Heart left ventricle (tissue), 16 donors: ENCODE measurements at places on chromosomes 16 and 17. TPM values are rescaled to one million over a fixed set of nuclear protein-coding genes. Genes with fewer than 3 reads are reported as not detected.

Gene NPIPB8
- 0.10 TPM for polyA plus RNA-seq

Gene EFNB3
- polyA plus RNA-seq = 0.43 TPM

Gene SPATA22
- 0.23 TPM for polyA plus RNA-seq

Gene KRT9
- polyA plus RNA-seq = not detected

Gene NLGN2
- polyA plus RNA-seq = 3.5 TPM

Gene NOTUM
- polyA plus RNA-seq = 0.80 TPM

Gene KRTAP3-2
- not detected for polyA plus RNA-seq

Gene TPSD1
- not detected for polyA plus RNA-seq

Gene HSF5
- not detected for polyA plus RNA-seq

Gene ZNF286A
- polyA plus RNA-seq = 11.9 TPM

GRCh38 chr16:55203570-55203969 lies 120.4 kb upstream of the IRX6 start:
- DNase-seq = no peak

DNA sequence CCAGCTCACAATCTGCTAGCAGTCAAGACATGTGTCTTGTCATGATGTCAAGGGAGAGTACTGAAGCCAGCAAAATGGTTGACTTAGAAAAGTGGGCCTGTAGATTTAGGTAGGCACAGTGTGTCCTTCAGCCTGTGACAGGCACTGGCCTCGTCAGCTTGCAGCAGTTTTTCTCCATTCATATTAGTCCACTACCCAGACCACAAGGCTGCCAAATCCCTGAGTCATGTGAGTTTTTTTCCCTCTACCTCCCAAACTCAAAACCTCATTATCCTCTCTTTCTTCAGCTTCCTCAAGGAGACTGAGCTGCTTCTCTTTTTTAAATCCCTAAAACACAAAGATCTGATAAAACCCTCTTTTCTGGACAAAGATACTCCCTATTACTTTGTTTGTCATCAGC lies 102.6 kb upstream of the HS3ST3A1 start:
- no peak for DNase-seq

- no peak for DNase-seq
Measured at GRCh38 chr17:47310186-47310733, 13.5 kb upstream of the EFCAB13 start.

- DNase-seq = no peak
Measured at GRCh38 chr16:85861095-85861825, 37.7 kb upstream of the IRF8 start.

DNA sequence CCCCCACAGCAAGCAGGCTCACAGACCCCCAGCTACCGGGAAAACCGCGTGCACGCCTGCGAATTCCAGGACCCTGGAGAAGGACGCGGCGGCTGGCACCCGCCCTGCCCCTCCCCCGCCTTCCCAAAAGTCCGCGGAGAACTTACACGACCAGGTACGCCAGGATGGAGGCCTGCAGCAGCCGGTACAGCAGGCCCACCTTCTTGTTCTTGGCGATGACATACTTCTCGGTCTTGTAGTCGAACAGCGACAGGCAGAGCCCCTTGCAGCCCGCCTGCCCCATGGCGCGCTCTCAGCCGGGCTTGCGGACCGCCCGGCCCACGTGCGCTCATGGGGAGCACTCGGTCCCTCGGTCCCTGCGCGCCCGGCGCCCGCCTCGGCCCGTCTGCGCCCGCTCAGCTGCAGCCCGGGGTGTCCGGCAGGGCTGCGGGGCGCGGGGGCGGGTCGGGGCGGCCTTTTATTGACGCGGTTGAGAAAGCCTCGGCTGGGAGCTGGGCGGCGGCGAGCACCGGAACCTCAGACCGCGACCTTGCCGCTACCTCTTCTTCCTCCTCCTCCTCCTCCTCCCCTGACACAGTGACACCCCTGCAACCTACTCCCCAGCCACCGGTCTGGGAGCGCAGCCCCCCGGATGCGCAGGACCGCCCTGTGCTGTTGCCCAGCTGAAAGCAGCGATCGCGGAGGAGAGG lies at the start of gene P2RX5:
Gene P2RX5 (minus strand): TSS at position 433 of the 689 bp plus-strand sequence. CDS start 150 bp downstream, at position 283.
- no peak for DNase-seq

GRCh38 chr16:11289202-11289601 lies 8.1 kb upstream of the PRM1 start:
- DNase-seq = no peak

DNA sequence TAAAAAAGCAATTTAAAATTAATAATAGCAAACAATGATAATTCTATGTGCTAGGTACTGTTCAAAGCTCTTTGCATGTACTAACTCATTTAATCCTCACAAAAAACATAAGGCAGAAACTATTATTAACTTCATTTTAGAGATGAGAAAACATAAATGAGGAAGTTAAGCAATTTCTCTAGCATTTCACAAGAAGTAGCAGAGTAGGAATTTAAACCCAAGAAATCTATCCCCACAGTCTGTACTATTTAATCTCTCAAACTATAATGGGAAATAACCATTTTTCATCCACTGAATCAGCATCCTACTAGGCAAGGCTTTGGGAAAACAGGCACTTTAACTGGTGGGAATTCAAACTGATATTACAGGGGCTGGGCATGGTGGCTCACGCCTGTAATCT lies 42.2 kb upstream of the INTS2 start:
- no peak for DNase-seq

GRCh38 chr17:77580531-77581270 lies 377.8 kb upstream of the TNRC6C start:
- no peak for DNase-seq

DNA sequence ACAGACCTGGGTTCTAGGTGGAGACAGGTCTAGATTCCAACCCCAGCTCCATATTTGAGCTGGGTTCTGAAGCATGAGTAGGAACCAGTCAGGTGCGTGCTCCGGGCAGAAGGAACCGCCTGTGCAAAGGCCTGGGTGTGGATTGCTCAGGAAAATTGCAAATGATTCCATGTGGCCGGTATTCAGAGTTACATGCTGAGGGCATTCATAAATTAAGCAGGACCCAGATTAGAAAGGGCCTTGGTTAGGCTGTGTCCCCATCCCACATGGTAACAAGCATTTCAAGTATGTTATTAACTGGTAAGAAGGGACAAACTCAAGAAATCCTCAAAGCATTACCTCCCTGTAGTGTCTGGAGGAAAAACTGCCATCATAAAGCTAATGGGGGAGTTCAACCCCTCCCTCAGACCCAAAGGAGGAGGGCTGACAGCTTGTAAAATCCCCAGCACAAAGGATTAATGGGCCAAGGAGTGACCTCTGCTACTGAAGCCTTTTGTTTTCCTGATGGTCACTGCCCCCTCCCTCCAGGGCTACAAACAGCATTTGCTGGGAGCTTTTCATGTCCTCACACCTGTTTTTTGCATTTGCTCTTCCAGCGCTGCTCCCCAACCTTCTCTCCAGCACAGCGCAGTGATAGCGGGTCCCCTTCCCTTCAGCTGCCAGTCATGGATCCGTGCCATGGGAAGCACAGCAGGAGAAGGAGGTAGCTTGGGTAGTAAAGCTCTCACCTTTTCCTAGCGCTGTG lies 218.0 kb downstream of the C16orf95 start:
- DNase-seq = no peak

DNA sequence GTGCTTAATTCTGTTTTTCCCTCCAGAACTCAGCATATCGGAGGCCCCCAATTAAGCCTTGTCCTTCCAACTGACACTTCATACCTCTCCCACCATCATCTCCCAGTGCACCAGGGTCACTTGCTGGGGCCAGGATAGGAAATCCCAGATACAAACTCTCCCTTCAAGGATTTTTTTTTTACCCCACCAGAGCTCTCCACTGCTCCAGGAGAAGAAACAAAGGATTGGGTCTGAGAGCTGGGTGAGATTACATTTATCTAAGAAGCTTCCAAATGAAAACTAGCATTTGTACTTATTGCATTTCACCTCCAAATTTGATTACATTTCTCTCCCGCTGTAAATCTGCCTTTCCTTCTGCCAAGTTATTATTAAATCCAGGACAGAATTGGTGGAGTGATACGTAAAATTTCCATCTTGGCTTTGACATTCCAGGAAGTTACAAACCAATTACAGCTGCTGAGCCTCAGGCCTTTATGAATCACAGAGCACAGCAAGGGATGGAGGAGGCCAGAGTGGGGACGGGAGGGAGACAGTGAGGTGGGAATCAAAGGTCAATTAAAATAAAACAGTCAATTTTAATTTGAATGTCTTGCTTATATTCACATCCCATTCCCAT lies 123.5 kb downstream of the USP31 start:
- no peak for DNase-seq

DNA sequence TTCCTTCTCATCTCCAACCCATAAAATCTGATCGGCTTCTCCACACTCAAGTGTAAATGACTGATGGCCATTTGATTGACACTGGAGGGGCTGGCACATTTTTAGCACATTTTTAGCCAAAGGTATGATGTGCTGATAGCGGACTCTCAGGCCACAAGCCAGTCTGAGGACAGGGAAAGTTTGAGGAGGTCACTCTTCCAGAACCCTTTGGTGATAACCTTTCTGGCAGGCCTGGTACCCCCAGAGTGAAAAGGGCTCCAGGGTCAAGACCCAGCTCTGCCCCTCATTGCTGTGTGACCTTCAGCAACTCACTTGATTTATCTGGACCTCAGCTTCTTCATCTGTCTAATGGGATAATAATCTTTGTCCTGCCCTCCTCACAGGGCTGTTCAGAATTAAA lies 1.7 kb upstream of the NLRC5 start:
- DNase-seq = no peak

GRCh38 chr17:72702998-72703397 lies 389.5 kb downstream of the SLC39A11 start:
- DNase-seq = no peak

DNA sequence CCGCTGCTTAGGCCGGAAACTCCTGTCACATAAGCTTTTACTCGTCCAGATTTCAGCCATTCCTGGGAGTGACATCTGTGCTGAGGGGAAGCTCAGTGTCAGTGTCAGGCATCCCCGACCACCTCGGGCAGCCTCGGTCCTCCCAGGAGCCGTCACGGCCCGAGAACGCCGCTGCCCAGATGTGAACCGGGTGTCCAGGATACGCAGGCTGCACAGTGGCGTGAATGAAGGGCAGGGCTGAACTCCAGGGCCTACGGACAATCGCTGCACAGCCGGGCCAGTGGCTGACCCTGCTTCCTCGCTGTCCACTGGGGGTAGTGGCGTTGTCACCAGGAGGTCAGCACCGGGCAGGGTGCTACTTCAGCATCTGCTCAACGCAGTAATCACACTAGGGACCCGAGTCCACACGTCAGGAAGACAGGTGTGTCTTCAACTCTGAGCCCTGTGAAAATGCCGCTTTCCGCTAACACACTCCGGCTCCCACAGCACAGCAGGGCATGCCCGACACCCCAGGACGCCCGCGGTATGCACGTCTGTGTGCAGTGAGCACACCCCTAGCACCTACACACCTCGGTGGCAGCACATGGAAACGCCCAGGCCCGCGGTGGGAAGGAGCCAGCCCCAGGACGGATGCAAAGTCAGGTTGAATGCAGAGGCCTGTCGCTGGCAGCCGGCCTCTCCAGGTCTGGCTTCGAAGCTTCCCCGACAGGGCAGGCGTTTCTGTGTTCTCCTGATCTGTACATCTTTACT lies 3.1 kb downstream of the LMF1 start:
- no peak for DNase-seq

- no peak for DNase-seq
Measured at GRCh38 chr16:27748868-27749546, 199.1 kb downstream of the KATNIP start.

DNA sequence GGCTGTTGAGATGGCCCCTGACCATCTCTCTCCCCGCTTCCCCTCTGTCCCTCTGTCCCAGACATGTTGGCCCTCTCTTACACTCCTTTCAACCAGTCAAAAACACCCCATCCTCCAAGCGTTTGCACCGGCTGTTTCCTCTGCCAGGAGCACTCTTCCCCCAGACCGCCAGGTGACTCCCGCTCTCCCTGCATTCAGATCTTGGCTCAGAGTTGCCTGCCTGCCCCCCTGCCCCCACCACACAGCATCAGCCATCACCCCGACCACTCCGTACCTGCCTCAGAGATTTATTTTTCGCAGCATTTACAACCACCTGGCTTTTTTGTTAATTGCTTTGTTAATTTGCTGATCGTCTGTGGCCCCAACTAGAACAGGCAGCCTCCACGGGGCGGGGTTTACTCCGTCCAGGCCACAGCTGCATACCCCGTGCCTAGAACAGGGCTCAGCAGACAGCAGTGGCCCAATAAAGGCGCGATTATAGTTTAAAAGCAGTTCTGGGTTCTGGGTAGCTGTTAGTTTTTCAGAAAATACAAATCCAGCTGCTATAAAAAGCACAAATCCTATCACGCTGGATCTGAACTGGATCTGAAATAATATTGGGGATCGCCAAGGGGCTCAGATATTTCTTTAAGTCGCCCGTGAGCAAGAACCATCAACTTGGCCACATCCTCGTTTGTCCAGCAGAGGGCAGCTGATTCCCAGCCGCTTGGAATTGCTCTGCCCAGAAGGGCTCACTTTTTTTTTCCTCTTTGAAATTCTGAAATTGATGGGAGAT lies 173.6 kb downstream of the IRF8 start:
- no peak for DNase-seq

GRCh38 chr17:41076788-41077187 lies 7.2 kb upstream of the KRTAP4-7 start:
- no peak for DNase-seq

DNA sequence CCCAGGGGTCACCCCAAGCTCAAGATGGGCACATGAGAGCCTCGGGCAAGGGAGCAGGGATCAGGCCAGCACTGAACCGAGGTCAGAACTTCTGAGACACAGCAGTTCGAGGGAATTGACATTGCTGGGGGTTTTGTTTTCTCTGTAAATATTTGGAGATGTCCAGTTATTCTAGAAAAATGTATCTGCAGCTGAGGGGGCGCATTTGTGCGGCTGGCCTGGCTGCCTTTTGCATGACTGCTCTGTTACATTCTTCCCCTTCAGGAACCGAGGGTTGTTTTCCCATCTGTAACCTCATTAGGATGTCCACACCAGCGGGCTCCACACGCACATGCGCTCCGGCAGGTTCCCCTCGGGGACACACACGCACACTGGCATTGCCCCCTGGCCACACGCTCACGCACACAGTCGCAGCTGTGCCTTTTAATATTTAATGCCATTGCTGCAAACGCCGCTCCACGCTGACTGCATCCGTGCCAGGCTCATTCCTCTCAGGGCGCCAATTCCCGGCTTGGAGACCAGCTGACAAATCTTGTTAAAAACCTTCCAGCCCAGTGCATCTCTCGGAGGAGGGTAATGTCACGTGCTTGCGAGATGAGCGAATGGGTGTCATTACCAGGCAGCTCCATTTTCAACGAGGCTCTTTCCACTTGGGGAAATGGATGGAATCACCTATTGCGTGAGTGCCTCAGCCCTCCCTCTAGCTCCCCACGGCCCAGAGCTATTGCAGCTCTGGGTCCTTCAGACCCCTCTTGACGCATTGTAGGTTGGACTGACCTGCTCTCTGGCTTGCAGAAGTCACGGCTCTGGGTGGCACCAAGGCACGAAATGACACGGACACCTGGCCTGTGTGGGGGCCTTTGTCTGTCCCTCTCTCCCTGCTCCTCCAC lies 13.1 kb downstream of the CCR7 start:
- DNase-seq = no peak
